ENCODE measurements at places on chromosomes 3 and 15.

DNA sequence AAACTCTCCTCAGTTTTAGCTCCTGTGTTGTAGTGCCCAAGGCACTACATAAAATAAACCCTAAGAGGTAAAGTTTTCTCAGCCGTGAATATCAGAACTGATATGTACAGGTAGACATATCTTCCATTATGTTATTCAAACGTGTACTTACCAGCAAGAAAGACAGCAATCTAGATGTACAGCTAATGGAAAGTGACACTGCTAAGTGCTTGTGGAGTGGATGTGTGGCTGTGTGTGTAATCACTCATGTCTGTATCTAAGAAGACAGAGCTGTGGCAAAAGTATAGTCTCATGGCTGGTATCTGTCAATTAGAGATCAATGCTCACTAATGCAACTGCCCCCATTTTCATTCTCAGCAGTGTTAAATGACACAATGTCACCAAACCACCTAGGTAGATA, 101.3 kb downstream of the FMN1 start:
- no peak for DNase-seq

DNA sequence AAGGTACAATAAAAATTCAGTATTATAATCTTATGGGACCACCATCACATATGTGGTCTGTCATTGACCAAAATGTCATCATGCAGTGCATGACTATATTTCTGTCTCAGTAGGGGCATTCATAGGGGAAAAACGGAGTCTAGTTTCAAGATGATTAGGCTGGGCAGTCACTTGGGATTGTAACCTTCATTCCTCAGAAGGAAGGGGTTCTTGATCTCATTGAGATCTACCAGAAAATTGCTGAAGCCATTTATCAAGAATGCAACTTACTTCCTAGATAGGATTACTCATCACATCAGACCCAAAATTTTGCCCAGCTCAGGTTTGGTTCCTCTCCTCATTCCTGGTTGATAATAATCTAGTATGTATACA, 37.3 kb downstream of the BTD start:
- DNase-seq = no peak

GRCh38 chr3:88058306-88058580, 562 bp downstream of the CGGBP1 start:
- DNase-seq = peak; percentile 38

DNA sequence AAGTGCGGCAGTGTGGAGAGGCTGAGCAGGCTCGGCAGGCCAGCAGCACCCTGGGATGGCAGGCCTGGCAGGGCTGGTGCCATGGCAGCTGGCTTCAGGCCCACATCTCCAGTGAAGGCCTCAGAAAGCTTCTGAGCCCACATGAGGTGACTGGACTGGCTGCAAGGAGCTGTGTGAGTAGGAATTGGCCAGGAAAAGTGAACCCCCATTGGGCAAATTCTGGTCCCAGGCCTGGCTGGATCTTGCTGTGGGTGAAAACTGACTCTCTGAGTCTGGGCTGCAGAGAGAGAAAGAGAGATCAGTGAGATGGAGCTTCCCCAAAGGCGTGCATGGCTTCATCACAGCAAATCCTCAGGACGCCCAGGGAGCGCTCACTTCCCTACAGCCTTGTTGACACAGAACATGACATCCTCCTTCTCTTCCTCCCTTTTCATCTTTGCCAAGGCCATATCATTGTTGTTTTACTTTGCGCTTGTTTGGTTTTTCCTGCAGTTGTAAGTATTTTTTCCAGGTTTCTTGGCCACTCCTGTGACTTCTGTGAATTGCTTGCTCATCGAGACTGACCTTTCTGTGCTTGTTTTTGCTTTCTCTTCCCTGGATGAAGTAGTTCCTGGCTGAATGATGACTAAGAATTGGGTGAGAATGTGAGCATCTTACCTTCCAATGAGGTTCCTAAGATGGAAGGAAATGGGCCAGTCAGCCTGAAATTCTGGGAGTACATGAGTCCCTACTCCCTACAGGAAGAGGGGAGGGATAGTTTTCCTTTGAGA, 299.1 kb downstream of the TLE3 start:
- no peak for DNase-seq

GRCh38 chr3:155416500-155417118, 123.1 kb upstream of the STRIT1 start:
- no peak for DNase-seq

DNA sequence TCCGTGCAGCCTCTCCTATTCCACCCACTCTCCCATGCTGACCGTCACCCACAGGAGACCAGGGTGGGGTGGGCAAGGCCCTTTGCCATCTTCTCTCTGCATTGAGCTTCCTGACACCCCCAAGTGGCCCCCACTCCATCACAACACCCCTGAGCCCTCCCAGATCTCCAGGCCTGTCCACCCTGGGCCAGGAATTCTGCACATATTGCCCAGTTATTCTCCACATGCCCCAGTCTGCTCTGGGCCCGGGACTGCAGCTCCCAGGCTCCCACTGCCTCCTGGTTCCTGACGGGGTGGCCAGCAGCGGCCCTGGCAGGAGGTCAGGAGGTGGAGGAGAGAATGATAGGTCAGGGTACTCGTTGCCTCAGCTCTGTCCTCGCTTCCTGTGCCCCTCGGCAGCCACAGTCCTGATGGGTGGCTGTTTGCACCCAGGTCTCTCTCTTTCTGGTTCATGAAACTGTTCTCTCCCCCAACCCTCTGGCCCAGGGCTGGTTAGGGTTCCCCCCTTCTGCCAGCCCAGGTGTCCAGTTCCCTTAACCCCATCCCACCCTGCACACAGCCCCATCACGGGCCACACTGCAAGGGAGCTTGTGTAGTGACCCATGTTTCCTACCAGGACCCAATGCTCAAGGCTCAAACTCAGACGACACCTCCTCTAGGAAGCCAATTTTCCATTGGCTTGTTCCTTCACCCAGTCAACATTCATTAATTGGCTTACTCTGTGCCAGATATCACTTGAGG, 47.3 kb downstream of the IQSEC1 start:
- DNase-seq = no peak

GRCh38 chr3:74756674-74757073, 142.2 kb upstream of the CNTN3 start:
- DNase-seq = no peak

GRCh38 chr3:109930582-109930981, 593.2 kb upstream of the DPPA4 start:
- DNase-seq = no peak

Data from omental fat pad (tissue), 4 donors.